ENCODE measurements at places on chromosomes 6 and 20. TPM values are rescaled to one million over a fixed set of nuclear protein-coding genes. Genes with fewer than 3 reads are reported as not detected.
A peak's percentile ranks its signal among the peaks of the same experiment; 100 is the strongest.

- H3K4me1 ChIP-seq = peaks cover 12% of the 10 kb centered on the region
- peaks cover 24% of the 10 kb centered on the region for H3K36me3 ChIP-seq
- no peak overlapping the region for H3K4me3 ChIP-seq
- no peak overlapping the region for H3K27ac ChIP-seq
- no peak for DNase-seq
- no peaks in the 10 kb centered on the region for H3K27me3 ChIP-seq
Observed at GRCh38 chr6:122459240-122459639, 12.4 kb downstream of the SERINC1 start.

DNA sequence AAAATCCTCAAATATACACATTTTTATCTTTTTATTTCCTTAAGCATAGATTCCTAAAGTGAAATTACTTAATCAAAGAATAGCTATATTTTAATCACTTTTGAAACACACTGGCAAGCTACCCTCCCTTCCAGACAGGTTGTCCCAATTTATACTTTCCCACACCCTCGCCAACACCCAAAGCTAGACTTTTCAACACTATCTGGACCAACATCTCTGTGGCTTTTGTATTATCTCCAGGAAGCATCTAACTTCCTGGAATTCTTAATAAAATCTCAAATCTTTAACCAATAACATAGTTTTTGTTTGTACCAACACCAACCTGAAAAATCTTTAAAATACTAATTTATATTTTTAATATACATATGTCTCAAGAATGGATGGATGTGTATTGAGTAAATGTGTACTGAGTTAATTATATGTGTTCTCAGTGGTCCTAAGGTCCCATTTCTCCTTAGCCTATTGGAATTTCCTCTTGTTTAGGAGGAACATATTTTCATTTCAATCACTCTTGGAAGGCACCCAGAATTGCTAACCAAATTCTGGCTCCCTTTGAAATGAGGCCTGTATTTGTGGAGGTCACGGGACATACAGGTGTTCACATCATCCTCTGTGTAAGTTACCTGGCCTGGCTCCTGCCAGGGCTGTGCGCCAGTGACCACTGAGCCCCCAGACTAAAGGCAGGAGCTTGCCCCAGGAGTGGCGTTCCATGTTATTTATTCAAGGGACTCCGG, 17.4 kb upstream of the GFOD1 start:
- no peak for DNase-seq
- H3K27ac ChIP-seq = no peak overlapping the region
- no peak overlapping the region for H3K4me3 ChIP-seq
- H3K36me3 ChIP-seq = no peaks in the 10 kb centered on the region

DNA sequence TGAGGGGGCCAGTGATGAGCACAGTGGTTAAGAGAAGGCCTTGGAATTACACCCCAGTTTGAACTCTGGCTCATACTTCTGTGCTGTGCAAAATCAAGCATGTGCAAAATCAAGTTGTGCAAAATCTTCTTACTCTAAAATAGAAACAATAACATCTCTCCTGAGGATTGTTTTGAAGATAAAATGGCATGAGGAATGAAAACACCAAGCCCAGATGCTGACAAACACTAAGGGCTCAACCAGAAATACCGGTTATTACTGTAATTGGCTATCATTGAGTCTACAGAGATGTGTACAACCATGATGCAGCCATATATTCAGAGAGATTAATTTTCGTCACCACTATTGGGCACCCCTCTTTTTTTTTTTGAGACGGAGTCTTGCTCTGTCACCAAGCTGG, 5.9 kb upstream of the BCAS1 start:
- H3K27ac ChIP-seq = no peak overlapping the region
- no peaks in the 10 kb centered on the region for H3K4me1 ChIP-seq
- H3K27me3 ChIP-seq = no peaks in the 10 kb centered on the region

GRCh38 chr6:117338567-117338966, 73.2 kb downstream of the VGLL2 start:
- no peaks in the 10 kb centered on the region for H3K36me3 ChIP-seq
- no peaks in the 10 kb centered on the region for H3K27me3 ChIP-seq
- H3K4me3 ChIP-seq = no peak overlapping the region
- H3K27ac ChIP-seq = no peak overlapping the region

DNA sequence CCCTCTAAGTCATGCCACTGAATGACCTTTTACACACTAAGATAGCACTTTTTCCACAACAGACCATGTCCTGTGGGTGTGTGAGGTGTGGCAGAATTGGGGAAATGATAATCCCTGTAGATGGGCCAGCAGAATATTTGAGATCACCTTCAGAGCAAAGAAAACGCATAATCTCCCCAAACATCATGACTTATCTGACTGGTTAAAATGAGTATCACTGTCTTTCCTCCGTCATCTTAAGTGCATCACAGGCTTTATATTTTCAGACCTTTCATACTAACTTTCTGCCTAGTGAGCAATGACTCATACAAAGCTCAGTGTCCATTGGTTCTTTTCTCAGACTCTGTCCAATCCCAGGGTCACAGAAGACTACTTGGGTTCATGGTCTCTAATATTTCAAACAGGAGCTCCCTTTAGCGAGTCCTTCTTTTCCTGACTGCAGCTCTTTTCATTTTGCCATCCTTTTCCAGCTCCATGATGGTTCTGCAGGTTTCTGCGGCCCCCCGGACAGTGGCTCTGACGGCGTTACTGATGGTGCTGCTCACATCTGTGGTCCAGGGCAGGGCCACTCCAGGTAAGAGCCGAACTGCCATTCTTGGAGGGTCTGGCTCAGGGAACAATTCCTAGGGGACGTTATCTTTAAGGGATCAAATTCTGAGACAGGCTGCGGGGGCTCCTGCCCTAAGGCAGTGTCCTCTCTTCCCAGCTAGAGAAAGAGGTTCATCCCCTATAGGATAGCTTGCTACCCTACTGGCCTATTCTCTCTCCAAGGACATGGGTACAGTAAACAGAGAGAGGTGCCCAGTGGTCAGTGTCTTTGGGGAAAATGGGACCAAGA, at the start of gene HLA-DPB1:
HLA-DPB1 (plus strand) TSS at position 423 of the 838 bp plus-strand sequence; CDS start at position 475, 52 bp downstream.
- H3K27ac ChIP-seq = peak within 1 kb of the TSS; percentile 84
- H3K4me1 ChIP-seq = no peaks in the 10 kb centered on the region
- H3K36me3 ChIP-seq = no peaks in the 10 kb centered on the region
- no peak within 1 kb of the TSS for H3K4me3 ChIP-seq
- DNase-seq = no peak

DNA sequence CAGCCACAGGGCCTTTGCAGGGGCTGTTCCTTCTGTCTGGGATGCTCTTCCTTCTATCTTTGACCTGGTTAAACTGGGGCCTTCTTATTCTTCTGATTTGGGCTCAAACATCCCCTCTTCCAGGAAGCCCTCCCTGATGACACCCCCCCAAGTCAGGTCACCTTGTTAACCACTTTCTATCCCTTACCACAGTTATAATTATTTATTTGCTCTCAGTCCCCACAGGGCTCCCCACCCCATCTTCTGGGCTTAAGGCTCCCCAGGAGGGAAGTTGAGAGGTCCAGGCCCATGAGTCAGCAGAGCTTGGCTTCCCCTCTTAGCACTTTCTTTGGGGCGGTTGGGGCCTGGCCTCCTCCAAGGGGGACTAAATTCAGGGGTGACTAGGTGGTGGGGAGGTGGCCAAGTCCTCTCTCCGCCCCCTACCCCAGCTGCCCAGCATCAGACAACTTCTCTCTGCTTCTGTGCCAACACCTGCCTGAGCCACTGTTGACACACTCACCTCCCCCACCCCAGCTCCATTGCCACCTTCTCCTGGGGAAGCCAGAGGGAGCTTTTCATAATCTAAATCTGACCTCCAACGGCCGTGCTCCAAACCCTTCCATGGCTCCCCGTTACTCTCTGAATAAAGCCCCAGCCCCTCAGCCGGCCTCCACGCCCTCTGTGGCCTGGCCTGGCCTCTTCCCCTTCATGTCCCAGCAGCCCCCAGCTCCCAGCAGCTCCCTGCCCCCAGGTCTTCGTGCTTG, 70.0 kb downstream of the CEBPB start:
- H3K27ac ChIP-seq = no peak overlapping the region
- H3K4me1 ChIP-seq = no peaks in the 10 kb centered on the region
- no peaks in the 10 kb centered on the region for H3K36me3 ChIP-seq
- no peak for DNase-seq
- no peak overlapping the region for H3K4me3 ChIP-seq

DNA sequence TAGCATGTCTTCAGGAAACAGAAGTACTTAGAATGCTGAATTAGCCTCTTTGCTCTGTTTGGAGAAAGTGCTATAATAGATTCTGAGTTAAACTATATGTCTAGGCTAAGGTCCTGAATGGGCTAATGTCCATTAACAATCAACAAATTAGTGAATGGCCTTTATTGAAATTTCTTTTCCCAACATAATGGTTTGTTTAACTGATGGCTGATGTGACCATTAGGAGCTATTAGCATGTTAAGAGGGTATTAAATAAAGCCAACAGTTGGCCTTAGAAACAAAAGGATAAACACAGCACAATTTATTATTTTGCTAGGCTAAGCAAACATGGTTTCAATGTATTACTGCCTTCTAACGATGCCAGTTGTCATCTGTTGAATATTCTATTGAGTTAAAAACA, 234.3 kb upstream of the HS3ST5 start:
- H3K27me3 ChIP-seq = no peaks in the 10 kb centered on the region
- no peaks in the 10 kb centered on the region for H3K36me3 ChIP-seq
- no peak overlapping the region for H3K27ac ChIP-seq
- DNase-seq = no peak
- no peaks in the 10 kb centered on the region for H3K4me1 ChIP-seq
- H3K4me3 ChIP-seq = no peak overlapping the region

DNA sequence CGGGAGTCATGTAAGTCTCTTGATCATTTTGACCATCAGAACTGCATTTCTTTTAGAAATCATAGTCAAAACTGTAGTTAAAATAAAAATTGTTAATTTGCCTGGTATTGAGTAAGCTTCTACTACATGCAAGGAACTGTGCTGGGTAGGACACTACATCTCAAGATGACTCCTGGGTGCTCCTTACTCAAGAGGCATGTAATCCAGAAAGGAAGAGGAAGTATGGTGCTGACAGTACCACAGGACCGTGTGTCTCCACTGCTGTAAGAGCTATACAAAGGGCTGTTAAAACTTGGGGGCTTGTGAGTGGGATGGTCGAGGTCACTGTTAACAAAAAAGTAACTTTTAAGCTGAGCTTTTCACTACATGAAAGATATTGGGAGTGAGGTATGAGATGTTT, 508.3 kb upstream of the SOX4 start:
- H3K36me3 ChIP-seq = no peaks in the 10 kb centered on the region
- H3K27me3 ChIP-seq = no peaks in the 10 kb centered on the region
- no peak for DNase-seq

DNA sequence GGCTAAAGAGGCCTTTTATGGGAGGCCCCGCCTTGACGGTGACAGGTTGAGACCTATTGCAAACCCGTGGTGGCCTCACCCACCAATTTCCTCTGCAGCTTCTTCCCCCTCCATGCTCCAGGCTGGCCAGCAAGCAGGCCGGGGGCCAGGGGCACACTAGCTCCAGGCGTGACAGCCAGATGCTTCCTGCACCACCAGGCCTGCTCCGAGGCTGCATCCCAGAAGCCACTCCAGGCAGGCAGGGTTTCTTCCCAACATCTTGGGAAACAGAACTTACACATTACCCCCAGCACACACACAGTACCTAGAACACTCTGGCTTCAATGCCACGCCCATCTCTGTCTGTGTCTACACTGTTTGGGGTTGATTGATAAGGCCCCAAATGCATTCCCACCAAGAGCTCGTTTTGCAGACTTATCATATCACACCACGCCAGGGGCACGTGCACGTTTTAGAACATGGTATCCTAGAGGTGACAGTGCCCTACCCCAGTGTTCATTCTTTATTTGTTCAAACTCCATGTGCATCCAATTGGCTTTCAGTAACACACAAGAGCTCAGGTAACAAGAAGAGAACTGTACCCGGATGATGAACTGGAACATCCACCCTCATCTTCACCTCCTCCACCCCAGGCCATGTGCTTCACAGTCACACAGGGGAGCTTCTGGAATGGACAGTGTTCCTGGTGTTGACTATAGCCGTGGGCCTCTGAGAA, 221.4 kb upstream of the RREB1 start:
- H3K27ac ChIP-seq = no peak overlapping the region
- no peak overlapping the region for H3K4me3 ChIP-seq
- no peaks in the 10 kb centered on the region for H3K36me3 ChIP-seq
- DNase-seq = no peak
- peaks cover 3% of the 10 kb centered on the region for H3K4me1 ChIP-seq
- H3K27me3 ChIP-seq = no peaks in the 10 kb centered on the region

GRCh38 chr20:34887023-34887422, 10.6 kb downstream of the ACSS2 start:
- no peaks in the 10 kb centered on the region for H3K27me3 ChIP-seq

- no peak for DNase-seq
- no peak overlapping the region for H3K27ac ChIP-seq
- H3K4me1 ChIP-seq = no peaks in the 10 kb centered on the region
- no peaks in the 10 kb centered on the region for H3K36me3 ChIP-seq
Observed at GRCh38 chr6:159221486-159222170, 52.4 kb downstream of the FNDC1 start.

DNA sequence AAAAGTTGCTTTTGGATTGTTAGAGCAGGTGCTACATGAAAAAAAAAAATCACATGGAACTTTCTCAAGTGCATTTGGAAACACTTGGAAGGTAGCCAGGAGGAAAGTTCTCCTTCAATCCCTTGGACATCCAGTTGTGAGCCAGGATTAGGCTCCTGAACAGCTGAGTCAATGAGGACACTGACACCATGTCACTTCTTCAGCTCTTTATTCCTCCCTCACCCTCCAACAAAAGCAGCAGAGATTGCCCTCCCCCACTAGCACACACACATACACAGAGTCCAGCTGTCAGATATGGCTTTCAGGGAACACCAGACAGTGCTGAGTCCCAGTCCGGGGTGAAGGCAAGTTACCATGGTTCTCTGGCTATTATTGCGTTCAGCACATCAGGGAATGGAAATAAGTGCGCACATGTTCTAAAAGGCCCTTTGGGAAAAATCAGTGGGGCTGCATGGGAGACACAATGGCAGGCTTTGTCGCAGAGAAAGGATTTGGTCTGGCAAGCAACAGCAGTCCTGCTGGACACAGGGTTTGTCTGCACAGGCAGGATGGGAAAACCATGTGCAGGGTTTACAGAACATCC, 124.7 kb upstream of the MARCKS start:
- peak; percentile 70 for DNase-seq
- no peaks in the 10 kb centered on the region for H3K27me3 ChIP-seq
- H3K27ac ChIP-seq = no peak overlapping the region
- no peaks in the 10 kb centered on the region for H3K4me1 ChIP-seq
- H3K4me3 ChIP-seq = no peak overlapping the region
- H3K36me3 ChIP-seq = no peaks in the 10 kb centered on the region

- no peaks in the 10 kb centered on the region for H3K4me1 ChIP-seq
- no peaks in the 10 kb centered on the region for H3K36me3 ChIP-seq
- no peak overlapping the region for H3K4me3 ChIP-seq
- H3K27ac ChIP-seq = no peak overlapping the region
Observed at GRCh38 chr6:43742285-43742684, 27.7 kb upstream of the VEGFA start.

Gene SLC4A11
- total RNA-seq = 7.6 TPM

Gene PKIB
- 5.3 TPM for total RNA-seq

Gene SAPCD1
- 6.5 TPM for total RNA-seq

Gene TFAP2A
- total RNA-seq = 16.2 TPM

Gene NAA20
- 72.8 TPM for total RNA-seq

Gene PKHD1
- 77.5 TPM for total RNA-seq

Gene EGFL8
- total RNA-seq = 18.3 TPM

Gene NFATC2
- total RNA-seq = 10.5 TPM

Gene CYB5R4
- 18.7 TPM for total RNA-seq

Gene ECT2L
- 0.13 TPM for total RNA-seq

Gene SKIC2
- total RNA-seq = 67.8 TPM
